Mesenteric fat pad (tissue), 1 donor: ENCODE measurements at places on chromosomes 7 and 10. TPM values are rescaled to one million over a fixed set of nuclear protein-coding genes. Genes with fewer than 3 reads are reported as not detected.

Gene BEND7
- total RNA-seq: 26.8 TPM

GRCh38 chr7:41881331-41882130, 178.6 kb upstream of the INHBA start:
- DNase-seq: no peak

DNA sequence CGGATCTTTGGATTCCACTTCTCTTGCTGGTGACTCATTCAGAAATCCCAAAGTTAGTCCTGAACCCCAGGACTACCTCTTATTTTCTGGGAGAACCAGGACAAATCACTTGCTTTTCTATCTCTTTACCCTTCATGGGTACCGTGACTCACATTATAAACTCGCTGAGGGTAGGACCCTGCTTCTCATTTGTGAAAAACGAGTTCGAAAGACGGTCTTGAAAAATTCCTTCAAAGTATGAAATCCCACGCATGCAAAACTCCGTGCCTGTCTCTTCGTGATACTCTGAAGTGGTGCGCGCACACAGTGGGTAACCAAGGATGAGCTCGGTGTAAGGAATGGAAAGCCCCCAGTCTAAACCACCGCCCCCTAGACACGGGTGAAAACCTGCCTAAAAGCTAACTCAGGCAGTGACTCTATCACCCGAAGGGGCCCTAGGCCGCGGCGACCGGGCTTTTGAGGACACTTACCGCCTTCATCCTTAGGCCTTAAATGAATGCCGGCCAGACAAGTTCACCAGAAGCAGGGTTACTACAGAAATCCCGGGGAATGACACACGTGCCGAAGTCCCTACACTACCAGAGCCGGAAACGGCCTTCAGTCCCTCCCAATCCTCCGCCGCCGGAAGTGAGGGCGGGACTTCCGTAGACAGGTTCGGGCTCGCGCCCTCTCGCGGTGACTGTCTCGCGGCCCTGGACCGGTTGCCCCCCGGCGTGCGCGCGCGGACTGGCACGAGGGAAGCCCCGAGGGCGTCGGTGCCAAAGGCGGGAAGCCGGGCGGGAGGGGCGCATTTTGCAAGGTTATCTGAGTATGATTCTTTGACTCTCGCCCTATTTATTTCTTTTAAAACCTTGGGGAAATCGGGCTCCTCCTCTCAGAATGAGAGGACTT, at the start of gene NOC3L:
Gene NOC3L (minus strand): TSS at position 580 of the 891 bp plus-strand sequence. CDS start 101 bp downstream, at position 479.
- peak; percentile 99 for DNase-seq

Gene TRIM74
- total RNA-seq: 0.61 TPM

GRCh38 chr10:79283616-79284015, 63.7 kb upstream of the PPIF start:
- DNase-seq: no peak

DNA sequence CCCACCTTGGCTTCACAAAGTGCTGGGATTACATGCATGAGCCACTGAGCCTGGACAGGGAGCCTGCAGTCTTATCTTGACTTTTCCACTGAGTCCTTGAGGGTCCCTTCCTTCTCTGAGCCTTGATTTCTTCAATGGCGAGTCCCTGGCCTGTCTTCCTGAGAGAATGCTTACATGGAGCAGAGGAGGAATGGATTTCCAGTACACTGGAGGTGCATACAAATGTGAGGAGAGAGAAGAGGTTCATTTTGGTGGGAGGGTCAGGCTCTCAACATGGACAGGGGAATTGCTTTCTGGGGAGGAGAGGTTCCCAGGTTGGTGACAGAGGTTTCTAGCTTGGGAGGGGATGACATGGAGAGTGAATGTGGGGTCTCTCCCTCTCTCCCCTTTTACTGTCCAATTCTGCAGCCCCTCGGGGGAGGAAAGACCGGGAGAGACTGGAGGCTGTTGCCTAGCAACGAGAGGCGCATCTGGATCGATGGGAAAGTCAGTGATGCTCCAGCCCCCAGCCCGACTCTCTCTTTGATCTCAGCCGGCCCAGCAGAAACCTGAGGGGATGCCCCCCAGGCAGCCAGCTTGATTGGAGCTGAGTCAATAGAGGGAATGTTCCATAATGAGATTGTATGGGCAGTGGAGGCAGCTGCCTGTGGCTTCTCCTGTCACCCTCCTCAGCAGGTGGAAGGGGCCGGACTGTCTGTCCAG, 14.8 kb downstream of the SRRM3 start:
- DNase-seq: no peak

GRCh38 chr10:14356921-14357320, 26.2 kb upstream of the FRMD4A start:
- DNase-seq: no peak

DNA sequence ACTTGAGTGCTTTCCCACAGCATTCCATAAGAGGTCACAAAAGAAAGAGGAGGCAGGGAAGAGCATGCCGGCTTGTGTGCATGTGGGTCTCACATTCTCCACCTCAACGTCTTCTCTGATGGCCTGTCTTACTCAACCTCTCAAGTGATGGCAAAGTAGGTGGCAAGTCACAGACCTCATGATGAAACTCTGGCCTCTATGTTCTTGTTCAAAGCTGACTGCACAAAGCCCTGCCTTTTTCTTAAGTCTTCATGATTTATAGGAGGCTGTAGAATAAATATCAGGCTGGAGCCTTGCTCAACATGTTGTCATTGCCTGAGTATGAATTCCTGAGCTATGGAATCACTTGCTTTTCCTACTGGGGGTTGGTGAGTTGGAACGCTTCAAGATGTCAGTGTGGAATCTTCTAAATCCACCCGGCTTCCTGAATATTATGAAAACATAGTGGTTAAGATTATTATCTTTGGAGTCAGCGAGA, 213.6 kb upstream of the INHBA start:
- no peak for DNase-seq

Gene SLC26A5
- 0.19 TPM for total RNA-seq

DNA sequence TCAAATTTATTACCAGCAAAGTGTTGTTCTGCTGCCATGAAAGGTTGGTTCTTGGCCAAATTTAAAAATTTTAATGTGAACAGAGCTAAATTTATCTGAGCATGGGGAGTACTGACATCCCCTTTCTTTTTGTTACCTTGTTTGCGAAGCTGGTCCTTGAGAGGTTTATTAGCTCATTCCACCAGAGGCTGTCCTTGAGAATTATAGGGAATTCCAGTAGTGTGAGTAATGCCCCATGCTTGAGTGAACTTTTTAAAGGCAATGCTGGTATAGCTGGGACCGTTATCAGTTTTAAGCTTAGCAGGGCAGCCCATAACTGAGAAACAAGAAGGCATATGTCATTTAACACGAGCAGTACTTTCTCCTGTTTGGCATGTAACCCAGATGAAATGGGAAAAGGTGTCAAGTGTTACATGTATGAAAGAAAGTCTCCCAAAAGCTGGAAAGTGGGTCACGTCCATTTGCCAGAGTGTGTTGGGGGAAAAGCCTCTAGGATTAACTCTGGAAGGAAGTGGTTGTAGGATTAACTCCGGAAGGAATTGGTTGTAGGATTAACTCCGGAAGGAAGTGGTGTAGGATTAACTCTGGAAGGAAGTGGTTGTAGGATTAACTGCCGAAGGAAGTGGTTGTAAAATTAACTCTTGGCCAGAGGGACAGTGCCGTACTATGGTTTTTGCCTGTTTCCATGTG, 37.3 kb upstream of the AKR1C2 start:
- DNase-seq: no peak

- DNase-seq: no peak
Measured at GRCh38 chr7:17158261-17158660, 140.2 kb upstream of the AHR start.

DNA sequence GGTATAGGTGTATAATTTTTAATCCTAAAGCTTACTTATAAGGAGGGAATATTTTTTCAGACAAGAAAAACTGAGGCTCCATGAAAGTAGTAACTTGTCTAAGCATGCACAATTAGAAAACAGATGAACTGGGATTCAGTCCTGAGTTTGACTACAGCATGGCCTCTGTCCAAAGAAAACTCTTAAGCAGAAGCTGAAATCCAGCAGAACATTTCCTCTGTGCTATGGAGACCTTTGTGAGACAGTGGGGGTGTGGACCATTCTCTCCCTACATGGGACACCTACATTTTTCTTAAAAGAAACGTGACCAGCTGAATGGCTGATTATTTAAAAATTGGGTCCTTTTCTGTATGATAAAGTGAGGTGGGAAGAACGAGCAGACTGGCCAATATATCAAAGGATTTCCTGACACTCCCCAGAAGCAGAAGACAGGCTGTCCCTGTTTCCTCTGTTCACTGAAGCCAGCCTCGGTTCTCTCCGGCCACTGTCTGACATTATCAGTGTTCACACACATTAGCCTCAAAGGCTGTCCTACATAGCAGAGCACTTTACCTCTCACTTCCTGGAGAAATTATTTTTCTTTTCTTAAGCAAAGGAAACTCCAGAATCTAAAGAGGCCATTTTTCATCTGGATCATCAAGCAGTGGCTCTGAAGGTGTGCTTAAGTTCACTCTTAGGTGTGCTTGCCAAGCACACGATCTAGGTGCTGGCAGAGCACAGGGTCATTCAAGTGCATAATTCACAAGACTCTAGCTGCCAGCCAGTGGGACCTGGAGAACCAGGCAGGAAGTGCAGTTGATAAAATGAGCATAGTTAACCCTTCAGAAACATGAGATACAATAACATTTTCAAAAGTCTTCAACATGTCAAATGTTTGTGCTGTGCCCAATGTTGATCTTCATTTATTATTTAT, 40.4 kb upstream of the KIAA1217 start:
- DNase-seq: no peak

Gene ELN
- total RNA-seq: 95.5 TPM

DNA sequence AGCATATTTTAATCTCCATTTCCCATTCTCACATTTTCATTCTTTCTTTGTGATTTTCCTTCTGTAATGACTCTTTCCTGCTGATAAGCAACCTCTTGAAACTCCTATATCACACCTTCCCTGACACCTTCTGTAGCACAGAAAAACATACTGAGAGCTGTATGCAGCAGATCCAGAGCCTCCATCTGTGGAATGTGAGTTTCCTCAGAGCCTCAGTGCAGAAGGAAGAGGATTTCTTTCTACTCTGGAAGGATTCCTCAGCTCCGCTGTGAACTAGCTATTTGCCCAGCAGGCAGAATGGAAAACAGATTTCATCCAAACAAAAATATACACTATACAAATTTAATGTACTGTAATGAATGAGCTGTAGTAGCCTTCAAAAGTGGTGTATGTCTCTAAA, 841.3 kb upstream of the ZWINT start:
- DNase-seq: no peak

Gene GPR85
- 1.1 TPM for total RNA-seq
